ENCODE measurements at places on chromosomes 7 and 10. TPM values are rescaled to one million over a fixed set of nuclear protein-coding genes. Genes with fewer than 3 reads are reported as not detected.

GRCh38 chr10:4332764-4333458 is 493.1 kb upstream of the AKR1E2 start:
- H3K36me3 ChIP-seq: no peaks in the 10 kb centered on the region
- H3K27ac ChIP-seq: no peak overlapping the region

GRCh38 chr10:77940627-77941026 is 14.1 kb upstream of the DLG5 start:
- no peaks in the 10 kb centered on the region for H3K36me3 ChIP-seq
- H3K27ac ChIP-seq: no peak overlapping the region
- no peak for DNase-seq
- H3K4me3 ChIP-seq: no peak overlapping the region

- no peak overlapping the region for H3K27ac ChIP-seq
- H3K27me3 ChIP-seq: no peaks in the 10 kb centered on the region
- peaks cover 4% of the 10 kb centered on the region for H3K4me1 ChIP-seq
- no peaks in the 10 kb centered on the region for H3K36me3 ChIP-seq
- no peak for DNase-seq
Measured at GRCh38 chr7:100902638-100903037, 7.0 kb upstream of the ACHE start.

DNA sequence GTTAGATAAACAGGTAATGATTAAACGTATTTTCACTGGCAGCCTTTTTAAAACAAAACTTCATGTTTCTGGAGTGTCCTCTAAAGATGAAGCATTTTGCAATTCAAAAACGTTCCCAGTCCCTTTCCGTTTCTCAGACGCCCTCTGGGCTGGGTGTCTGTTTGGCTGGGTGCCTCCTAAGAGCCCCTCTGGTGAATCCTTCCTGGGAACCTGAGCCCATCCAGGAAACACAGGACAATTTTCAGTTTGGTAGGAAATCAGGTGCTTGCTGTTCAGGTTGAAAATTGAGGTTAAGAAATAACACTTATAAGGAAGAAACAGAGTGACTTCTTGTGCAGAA is 76.7 kb downstream of the CHN2 start:
- no peak overlapping the region for H3K27ac ChIP-seq
- H3K27me3 ChIP-seq: 0 out of 2 replicates have a peak, but pooled peaks cover 6% of the 10 kb centered on the region
- no peak for DNase-seq
- no peaks in the 10 kb centered on the region for H3K36me3 ChIP-seq
- no peak overlapping the region for H3K4me3 ChIP-seq

GRCh38 chr10:78259391-78259790 is 225.7 kb downstream of the RPS24 start:
- H3K36me3 ChIP-seq: no peaks in the 10 kb centered on the region
- no peaks in the 10 kb centered on the region for H3K27me3 ChIP-seq
- no peak overlapping the region for H3K27ac ChIP-seq
- no peak for DNase-seq

GRCh38 chr10:126331101-126331500 is 57.2 kb downstream of the ADAM12 start:
- DNase-seq: no peak
- no peaks in the 10 kb centered on the region for H3K4me1 ChIP-seq
- no peak overlapping the region for H3K27ac ChIP-seq

- no peaks in the 10 kb centered on the region for H3K36me3 ChIP-seq
- no peak overlapping the region for H3K27ac ChIP-seq
- no peaks in the 10 kb centered on the region for H3K27me3 ChIP-seq
- no peaks in the 10 kb centered on the region for H3K4me1 ChIP-seq
- DNase-seq: no peak
Measured at GRCh38 chr10:124250506-124250905, 157.1 kb upstream of the CHST15 start.

DNA sequence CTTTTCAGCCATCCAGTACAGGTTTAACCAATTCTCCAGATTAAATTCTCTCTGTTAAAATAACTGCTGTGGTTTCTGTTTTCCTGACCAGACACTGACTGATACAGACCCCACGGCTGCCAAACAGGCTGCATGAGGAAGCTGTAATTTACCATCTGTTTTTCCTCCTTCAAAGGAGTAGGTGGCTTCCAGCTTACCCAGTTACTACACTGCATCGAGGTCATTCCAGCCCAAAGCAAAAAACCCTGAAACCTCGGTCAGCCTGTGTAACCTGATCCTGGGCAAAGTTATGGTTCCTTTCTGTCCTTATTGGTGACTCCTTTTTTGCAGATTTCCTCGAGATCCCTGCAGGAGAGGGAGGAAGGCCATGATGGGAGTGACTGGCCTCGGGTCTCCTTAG is 27.9 kb upstream of the LOXL4 start:
- peaks cover 17% of the 10 kb centered on the region for H3K4me1 ChIP-seq
- no peak for DNase-seq
- H3K27me3 ChIP-seq: peaks cover 55% of the 10 kb centered on the region
- H3K27ac ChIP-seq: no peak overlapping the region
- no peak overlapping the region for H3K4me3 ChIP-seq
- no peaks in the 10 kb centered on the region for H3K36me3 ChIP-seq

GRCh38 chr7:156162451-156162850 is 350.2 kb upstream of the SHH start:
- peaks cover 2% of the 10 kb centered on the region for H3K4me1 ChIP-seq
- no peak overlapping the region for H3K4me3 ChIP-seq
- no peak for DNase-seq
- H3K27ac ChIP-seq: no peak overlapping the region

Gene RASA4B
- total RNA-seq: 6.0 TPM

Gene CUTC
- total RNA-seq: 53.6 TPM

Gene FAM180A
- total RNA-seq: 0.59 TPM

Gene RNF148
- total RNA-seq: 0.22 TPM

All from HCT116 (cell line).